Fibroblast of skin of scalp (primary cell): ENCODE measurements at places on chromosomes 5 and 9.

DNA sequence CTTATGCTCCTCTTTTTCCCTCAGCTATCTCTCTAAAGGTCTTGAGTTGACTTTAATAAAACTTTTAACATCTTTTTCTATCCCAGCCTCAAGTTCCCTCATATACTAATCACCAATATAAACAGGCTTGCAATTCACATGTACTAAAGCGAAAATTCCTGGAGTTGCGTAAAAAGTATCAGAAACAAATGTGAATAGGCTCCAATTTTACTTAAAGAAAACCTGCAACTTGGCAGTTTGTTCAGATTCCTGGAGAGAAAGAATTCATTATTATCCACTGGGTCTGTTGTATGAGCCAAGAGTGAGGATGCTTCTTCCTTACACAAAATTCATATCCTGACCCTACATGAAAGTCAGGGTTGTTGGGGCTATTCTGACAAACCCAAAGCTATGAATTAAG is 384.2 kb downstream of the DTWD2 start:
- DNase-seq: peak; percentile 42

DNA sequence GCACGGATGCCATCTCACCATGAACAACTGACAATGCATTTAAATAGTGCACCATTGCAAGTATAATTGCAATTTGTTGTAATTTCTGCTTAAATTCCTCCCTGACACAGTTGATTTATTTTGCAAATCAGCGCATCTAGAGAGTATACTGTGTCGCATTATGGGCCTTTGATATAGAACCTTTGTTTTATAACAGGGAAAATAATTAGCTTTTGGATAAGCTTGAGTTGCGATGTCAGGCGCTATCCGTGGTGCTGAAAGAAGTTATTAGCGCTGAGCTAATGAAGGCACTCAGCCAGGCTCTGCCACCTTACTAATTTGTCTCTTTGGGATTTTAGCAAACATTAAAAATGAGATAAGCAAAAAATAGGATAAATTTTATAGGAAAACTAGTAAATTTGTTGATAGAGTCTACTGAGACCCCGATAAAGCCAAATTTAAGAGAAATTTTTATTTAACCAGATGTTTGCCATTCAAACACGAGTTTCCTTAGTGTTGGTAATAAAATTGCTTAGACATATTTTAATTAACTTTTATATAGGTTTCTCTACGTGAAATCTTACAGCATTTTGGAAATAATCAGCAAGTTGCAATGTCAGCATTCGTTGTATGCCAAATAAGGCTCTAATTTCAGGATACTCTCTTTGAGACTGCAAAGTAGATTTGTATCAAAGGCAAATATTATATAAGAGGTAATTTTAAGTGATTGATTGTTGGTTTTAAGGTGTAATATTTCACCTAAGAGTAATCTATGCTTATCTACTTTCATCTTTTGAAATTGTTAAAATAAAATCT is 355.5 kb downstream of the TLR4 start:
- peak; percentile 3 for DNase-seq

DNA sequence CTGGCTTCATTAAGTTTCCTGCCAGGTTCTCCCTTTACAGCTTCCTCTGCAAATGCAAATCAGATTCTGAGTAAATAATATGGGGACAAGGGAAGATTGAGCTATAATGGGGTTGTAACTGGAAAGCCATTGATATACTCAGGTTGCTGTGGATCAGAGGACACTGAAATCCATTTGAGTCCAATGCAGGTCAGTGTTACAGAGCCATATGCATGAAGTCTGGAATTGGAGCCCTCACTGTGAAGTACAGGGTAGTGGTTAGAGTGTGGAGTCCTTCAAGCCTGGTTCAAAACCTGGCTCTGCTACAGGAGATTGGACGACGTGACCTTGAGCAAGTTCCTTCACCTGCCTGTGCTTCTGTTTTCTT is 48.7 kb downstream of the TIMD4 start:
- no peak for DNase-seq

DNA sequence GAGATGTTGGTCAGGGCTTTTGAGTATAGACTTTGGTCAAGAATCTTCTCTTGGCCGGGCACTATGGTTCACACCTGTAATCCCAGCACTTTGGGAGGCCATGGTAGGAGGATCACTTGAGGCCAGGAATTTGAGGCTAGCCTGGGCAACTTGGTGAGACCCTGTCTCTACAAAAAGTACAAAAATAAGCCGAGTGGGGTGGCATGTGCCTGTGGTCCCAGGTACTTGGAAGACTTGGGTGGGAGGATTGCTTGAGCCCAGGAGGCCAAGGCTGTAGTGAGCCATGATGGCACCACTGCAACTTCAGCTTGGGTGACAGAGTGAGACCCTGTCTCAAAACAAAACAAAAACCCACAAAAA is 57.5 kb downstream of the ACER2 start:
- DNase-seq: no peak

GRCh38 chr9:87596862-87597261 is 99.2 kb downstream of the DAPK1 start:
- peak; percentile 45 for DNase-seq

GRCh38 chr5:175897285-175897684 is 25.9 kb downstream of the CPLX2 start:
- DNase-seq: no peak

DNA sequence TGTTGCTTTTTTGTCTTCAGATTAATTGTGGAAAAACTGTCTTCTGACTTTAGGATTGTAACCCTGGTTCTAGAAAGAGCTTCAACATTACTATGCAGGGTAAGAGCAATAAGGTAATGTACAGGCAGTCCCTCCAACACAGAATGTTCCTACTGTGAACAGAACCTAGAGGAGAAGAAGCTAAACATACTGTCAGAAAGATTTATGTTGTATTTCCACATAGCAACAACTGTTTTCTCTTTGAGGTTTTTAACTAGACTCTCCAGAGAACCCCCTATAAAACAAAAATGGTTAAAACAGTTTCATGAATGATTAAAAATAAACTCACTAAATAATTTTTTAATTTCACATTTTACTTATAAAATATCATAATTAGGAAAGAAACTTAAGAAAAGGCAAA is 64.3 kb upstream of the NAA35 start:
- DNase-seq: no peak

- DNase-seq: no peak
These were observed 156.2 kb upstream of the CCDC152 start for GRCh38 chr5:42600441-42600840.

DNA sequence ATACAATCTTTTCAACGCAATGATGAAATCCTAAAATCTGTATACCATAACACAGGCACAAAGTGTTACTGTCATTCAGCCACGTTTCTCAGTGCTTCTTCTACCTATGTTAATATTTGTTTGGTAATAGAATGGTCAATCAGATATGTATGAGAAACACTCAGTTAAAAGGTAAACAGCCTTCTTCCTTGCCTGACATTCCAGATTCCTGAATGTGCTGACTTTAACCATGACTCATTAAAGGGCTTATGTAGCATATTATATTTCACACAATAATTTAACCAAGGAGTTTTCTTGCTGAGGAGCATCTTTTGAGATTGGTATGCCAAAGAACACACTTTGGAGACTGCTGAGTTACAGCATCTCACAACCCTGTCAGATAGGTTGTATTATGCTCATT is 187.6 kb downstream of the CETN3 start:
- peak; percentile 65 for DNase-seq

DNA sequence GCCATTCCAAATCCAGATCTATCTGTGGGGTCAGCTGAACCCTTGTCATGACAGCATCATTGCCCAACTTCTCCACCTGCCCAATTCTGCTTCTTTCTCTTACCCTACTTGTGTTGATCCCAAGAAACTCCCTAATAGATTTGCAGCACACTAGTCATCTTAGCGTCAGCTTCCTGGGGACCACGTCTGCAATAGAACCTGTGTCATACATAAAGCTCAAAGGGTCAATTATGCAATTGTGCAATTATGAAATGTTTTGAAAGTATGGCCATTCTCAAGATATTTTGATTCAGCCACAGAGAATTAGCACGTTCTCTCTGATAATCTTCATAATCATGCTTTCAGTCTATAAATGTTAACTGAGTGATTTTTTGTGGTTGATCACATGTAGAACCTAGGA is 87.4 kb upstream of the PAPPA start:
- no peak for DNase-seq

- peak; percentile 78 for DNase-seq
These were observed 235.7 kb downstream of the CDK5RAP2 start for GRCh38 chr9:120344230-120344629.

GRCh38 chr9:16217943-16218701 is 652.3 kb downstream of the BNC2 start:
- DNase-seq: no peak

- no peak for DNase-seq
These were observed 24.5 kb downstream of the PSD2 start for GRCh38 chr5:139820130-139820529.

GRCh38 chr5:160020964-160021363 is 12.0 kb downstream of the TTC1 start:
- DNase-seq: no peak

DNA sequence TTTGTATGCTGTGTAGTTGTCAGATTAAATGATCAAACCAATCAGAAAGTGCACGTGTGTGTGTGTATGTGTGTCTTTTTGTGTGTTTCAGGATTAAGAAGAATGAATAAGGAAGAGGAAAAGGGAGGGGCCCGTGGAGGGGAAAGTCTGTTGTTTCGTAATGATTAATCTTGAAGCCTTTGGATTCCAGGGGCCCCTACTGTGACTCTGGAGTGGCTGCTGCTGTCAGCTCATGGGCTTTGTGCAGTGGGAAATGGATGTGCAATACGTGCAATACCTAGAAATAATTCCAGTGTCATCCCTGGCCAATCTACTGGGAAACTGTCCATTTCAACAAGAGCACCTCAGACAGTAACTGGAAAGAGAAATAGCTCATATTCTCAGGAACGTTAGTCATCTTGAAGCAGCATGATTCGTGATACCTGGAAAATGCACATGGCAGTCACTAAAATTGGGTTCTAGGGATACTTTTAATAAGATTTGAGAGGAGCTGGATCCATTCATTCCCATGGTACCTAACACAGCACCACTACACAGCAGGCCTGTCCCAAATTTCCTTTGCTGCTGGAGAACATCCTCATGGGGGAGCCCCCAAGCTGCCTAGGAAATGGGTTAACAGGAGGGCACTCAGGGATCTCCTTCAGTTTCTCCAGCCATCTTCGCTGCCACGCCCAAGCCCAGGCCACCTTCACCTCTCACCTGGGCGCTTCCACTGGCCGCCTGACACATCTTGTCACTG is 186.3 kb downstream of the NR3C1 start:
- peak; percentile 79 for DNase-seq

DNA sequence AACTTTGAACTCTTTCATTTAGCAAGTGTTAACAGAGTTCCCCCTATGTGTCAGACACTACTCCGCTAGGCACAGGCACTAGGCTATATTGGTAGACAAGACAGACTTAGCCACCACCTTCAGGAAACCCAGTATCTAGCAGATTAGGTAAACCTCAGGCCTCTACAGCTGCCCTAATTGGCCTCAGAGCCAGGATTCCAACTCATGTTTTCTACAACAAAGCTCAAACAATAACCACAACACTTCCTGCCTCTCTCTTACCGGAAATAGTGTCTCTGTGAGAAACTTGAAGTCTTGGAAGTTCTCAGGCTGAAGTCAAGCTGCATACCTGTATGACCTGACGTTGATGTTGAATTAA is 116.6 kb upstream of the SLC44A1 start:
- no peak for DNase-seq

DNA sequence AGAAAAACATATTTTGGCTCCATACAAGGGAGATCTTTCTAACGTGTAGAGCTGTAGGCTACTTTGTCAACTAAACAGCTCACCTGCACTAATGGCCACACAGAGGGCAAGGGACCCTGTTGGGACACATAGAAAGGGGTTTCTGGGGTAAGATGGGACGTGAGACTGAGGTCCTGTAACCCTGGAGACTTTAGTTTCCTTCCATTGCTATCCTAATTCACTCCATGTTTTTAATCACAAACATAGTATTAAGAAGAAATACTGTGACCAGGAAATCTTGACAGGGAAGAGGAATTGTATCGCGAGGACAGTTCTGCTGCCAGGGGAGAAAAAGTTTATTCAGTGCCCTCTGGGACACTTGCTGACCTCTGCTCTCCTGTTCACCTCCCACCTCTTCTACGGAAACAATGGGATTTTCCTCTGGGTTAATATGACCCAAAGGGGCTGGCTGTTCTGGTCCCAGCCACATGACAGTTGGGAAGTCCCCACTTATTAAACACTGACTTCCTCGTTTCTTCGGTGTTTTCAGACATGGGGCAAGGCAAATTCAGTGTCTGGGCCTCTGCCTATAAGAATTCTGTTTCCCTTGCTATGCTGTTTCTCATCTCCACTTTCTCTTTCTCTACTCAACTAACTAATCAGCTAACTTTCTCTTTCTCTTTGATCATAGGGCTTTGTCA is 106.9 kb upstream of the SEMA6A start:
- no peak for DNase-seq

GRCh38 chr9:123724211-123724796 is 205.6 kb downstream of the DENND1A start:
- DNase-seq: peak; percentile 66

DNA sequence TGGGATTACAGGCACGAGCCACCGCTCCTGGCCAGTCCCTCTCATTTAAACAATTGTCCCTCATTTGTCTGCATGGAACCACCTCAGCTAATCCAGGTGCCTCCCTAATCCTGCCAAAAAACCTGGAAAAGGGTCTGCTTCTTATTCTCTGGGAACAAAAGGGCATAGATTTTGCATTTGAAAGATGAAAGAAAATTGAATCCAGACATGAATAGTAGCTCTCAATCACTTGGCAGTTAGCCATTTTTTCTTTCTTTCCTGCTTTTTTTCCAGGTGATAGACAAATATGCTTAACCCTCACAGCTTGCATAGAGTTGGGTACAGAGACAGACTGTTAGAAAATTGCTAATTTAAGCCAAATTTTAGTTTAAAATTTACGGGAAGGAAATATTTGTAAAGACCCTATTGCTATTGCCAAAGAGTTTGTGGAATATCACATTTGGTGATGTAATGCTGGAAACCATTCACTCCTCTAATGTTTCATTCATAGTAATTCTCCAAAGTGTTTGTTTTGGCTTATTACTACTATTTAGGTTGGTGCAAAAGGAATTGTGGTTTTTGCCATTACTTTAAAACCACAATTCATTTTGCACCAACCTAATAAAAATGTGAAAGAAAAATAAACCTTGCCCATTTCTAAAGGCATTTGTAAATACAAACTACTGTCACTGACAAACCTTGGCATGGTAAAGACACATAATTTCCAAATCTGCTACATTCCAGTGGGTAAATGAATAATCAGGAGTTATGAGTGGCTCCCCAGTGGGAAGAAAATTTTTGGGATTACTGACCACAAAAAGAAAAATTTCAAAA is 80.5 kb upstream of the JAK2 start:
- peak; percentile 96 for DNase-seq

DNA sequence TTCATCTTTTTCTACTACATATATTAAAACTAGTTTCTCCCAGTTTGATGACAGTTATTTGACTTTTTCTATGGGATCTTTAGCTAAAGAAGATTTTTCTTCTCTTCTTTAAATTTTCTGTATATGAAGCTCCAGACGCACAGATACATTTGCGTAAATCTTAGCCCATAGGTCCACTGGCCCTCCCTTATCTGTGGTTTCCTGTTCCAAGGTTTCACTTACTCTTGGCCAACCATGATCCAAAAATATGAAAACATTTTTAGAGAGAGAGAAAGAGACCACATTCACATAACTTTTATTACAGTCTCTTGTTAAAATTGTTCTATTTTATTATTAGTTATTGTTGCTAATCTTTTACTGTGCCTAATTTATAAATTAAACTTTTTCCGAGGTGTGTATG is 270.2 kb upstream of the DAPK1 start:
- DNase-seq: no peak
